ENCODE measurements at places on chromosomes 2 and 18.
A peak's percentile ranks its signal among the peaks of the same experiment; 100 is the strongest.

DNA sequence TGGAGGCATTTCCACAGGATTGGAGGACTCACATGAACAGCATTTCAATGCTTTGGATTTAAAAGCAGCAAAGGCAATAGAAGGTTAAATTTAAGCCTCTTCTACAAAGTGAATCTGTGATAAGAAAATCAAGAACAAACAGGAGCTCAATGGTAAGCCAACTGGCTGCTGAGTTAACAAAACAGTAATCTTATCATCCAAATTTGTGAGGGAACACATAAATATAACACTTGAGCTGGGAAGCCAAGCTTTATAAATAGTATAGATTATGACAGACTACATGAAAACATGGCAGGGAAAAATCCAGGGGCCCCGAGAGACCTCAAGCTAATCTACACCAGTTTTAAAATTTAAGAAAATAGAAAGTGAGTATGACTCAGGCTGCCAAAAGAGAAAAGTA lies 108.5 kb upstream of the PGAP1 start:
- DNase-seq, result no peak

GRCh38 chr2:158101384-158101926 lies at the start of gene UPP2:
UPP2 (plus strand) TSS chr2:158101876; CDS start chr2:158102064, 188 bp downstream.
- no peak for DNase-seq

- DNase-seq, result no peak
Measured at GRCh38 chr18:7059276-7059675, 58.3 kb downstream of the LAMA1 start.

DNA sequence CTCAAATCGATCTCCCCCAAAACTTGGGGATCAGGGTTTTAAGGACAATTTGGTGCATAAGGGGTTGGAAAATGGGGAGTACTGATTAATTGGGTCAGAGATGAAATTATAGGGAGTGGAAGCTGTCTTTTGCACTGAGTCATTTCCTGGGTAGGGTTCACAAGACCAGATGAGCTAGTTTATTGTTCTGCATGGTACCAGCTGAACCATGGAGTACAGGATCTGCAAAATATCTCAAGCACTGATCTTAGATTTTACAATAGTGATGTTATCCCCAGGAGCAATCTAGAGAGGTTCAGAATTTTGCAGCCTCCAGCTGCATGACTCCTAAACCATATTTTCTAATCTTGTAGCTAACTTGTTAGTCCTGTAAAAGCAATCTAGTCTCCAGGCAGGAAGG lies 73.1 kb downstream of the CPO start:
- DNase-seq, result no peak

DNA sequence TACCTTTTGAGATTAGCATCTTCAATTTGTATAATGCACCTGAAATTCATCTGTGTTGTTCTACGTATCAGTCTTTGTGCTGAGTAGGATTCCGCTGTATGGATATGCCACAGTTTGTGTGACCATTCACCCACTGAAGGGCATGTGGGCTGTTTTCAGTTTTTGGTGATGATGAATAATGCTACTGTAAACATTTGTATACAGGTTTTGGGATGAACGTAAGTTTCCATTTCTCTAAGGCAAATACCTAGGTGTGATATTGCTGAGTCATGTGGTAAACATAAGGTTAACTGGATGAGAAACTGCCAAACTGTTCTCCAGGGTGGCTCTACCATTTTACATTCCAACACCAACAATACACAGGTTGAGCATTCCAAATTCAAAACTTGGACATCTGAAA lies 35.1 kb downstream of the CABYR start:
- no peak for DNase-seq

DNA sequence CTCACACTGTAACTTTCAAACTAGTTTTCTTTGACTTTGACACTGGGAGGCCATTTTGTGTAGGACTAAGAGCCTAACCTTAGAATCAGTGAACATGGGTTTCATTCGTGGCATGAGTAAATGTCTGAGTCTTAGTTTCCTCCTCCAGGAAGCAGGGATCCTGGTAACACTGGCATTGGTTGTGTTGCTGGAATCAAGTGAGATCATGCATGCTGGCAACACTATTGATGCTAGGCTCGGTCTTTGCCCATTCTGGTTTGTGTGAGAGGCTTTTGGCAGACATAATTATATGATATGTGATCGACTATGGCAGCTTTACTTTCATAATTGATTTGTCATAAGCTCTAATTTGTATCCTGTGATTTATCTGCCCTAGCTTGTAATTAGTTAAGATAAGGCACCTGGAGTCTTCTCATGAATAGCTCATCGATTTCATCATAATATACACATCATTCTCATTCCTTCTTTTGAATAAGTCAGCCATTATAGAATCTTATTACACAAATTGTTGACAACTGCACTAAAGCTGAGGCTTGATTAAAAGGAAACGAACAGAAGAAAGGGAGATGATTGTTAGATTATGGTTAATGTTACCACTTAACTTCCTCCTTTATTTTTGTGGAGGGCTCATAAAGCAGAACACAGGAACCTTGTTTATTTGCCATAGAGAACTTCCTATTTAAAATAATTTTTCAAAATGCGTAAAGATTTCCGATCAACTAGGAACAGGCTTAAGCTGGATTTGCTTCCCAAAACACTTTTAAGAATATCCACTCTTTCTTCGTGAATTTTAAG lies 12.6 kb downstream of the PPP1R1C start:
- DNase-seq, result no peak

DNA sequence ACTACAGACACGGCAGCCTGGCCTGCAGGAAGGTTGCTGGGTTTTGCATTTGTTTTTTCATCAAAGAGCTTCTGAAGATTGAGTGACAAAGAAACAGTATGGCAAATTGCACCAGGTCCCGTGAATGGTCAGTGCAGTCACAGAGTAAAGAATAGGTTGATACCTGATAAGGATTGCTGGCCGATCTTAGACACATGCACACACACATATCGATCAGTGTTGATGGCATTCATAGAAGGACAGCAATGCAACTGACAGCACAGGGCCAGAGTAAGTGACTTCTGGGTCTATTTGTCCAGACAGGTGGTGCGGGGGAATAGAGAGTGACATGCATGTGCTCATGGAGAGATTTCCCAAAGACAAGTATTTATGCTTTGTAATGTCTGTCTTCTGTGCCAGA lies 42.8 kb downstream of the NRP2 start:
- DNase-seq, result no peak

GRCh38 chr18:25921677-25922421 lies 168.6 kb downstream of the SS18 start:
- DNase-seq, result peak; percentile 28

GRCh38 chr2:223724861-223725260 lies 112.5 kb downstream of the AP1S3 start:
- no peak for DNase-seq

GRCh38 chr18:74478880-74479279 lies 17.3 kb upstream of the CNDP2 start:
- no peak for DNase-seq

- no peak for DNase-seq
Measured at GRCh38 chr2:216622526-216622925, 10.7 kb upstream of the IGFBP2 start.
